ENCODE measurements at places on chromosomes 6 and 20. TPM values are rescaled to one million over a fixed set of nuclear protein-coding genes. Genes with fewer than 3 reads are reported as not detected.

DNA sequence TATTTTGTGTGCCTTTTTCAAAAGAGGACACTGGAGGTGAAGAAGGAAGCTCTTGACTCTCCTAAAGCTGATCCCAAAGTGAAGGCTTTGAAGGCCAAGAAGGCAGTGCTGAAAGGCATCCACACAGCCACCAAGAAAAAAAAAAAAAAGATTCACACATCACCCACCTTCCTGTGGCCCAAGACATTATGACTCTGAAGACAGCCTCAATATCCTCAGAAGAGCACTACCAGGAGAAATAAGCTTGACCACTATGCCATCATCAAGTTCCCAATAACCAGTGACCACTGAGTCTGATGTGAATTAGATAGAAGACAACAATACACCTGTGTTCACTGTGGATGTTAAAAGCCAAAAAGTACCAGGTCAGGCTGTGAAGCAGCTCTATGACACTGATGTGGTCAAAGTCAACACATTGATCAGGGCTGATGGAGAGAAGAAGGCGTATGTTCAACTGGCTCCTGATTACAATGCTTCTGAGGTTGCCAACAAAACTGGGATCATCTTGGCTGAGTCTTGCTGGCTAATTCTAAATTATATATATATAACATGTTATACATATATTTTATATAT lies 59.4 kb downstream of the PLCG1 start:
- H3K27me3 ChIP-seq: no peaks in the 10 kb centered on the region
- no peak overlapping the region for H3K27ac ChIP-seq
- peaks cover 38% of the 10 kb centered on the region for H3K36me3 ChIP-seq
- H3K4me3 ChIP-seq: no peak overlapping the region

GRCh38 chr6:89260832-89261231 lies 43.7 kb upstream of the GABRR1 start:
- no peak overlapping the region for H3K4me3 ChIP-seq
- no peak overlapping the region for H3K27ac ChIP-seq
- DNase-seq: no peak
- peaks cover 6% of the 10 kb centered on the region for H3K4me1 ChIP-seq
- H3K36me3 ChIP-seq: no peaks in the 10 kb centered on the region
- H3K27me3 ChIP-seq: no peaks in the 10 kb centered on the region

- H3K27me3 ChIP-seq: peaks cover 16% of the 10 kb centered on the region
- no peak overlapping the region for H3K27ac ChIP-seq
- DNase-seq: no peak
These were observed 58.7 kb upstream of the SLC2A12 start for GRCh38 chr6:134111062-134111677.

GRCh38 chr6:37134396-37135191 lies 35.4 kb upstream of the PIM1 start:
- no peak for DNase-seq
- H3K36me3 ChIP-seq: no peaks in the 10 kb centered on the region
- no peak overlapping the region for H3K4me3 ChIP-seq
- peak overlapping the region; percentile 93 for H3K27ac ChIP-seq

- no peak for DNase-seq
- H3K27ac ChIP-seq: no peak overlapping the region
- H3K27me3 ChIP-seq: no peaks in the 10 kb centered on the region
- no peaks in the 10 kb centered on the region for H3K36me3 ChIP-seq
- no peak overlapping the region for H3K4me3 ChIP-seq
These were observed 93.0 kb downstream of the ADTRP start for GRCh38 chr6:11685481-11686093.

- peak overlapping the region; percentile 99 for H3K27ac ChIP-seq
- H3K4me3 ChIP-seq: peak overlapping the region; percentile 89
- H3K36me3 ChIP-seq: no peaks in the 10 kb centered on the region
- no peak for DNase-seq
- no peaks in the 10 kb centered on the region for H3K27me3 ChIP-seq
These were observed 5.9 kb upstream of the TUBB2A start for GRCh38 chr6:3163248-3163594.

GRCh38 chr20:9955646-9956045 lies 79.1 kb upstream of the ANKEF1 start:
- H3K4me3 ChIP-seq: no peak overlapping the region
- H3K27ac ChIP-seq: no peak overlapping the region
- H3K4me1 ChIP-seq: no peaks in the 10 kb centered on the region

- no peak for DNase-seq
- no peak overlapping the region for H3K4me3 ChIP-seq
- no peaks in the 10 kb centered on the region for H3K27me3 ChIP-seq
- H3K4me1 ChIP-seq: no peaks in the 10 kb centered on the region
These were observed 84.4 kb downstream of the SYNE1 start for GRCh38 chr6:152552616-152553209.

DNA sequence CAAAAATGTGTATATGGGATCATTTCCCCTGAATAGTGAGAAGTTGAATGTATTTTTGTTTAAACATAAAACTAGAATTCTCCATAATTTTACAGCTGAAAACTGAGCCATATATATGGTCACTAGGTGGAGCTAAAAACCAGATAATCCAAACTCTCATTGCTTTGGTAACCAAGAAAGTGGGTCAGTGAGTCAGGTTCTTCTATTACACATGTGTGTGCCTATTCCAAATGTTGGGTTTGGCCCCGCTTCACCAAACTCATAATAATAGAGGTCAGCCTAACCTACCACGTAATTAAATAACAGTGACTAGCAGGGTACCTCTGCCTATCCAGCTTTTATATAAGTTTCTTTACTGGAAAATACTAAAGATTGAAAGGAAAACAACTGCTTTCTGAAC lies 19.3 kb upstream of the RNGTT start:
- H3K27ac ChIP-seq: no peak overlapping the region
- no peak for DNase-seq
- H3K36me3 ChIP-seq: no peaks in the 10 kb centered on the region

DNA sequence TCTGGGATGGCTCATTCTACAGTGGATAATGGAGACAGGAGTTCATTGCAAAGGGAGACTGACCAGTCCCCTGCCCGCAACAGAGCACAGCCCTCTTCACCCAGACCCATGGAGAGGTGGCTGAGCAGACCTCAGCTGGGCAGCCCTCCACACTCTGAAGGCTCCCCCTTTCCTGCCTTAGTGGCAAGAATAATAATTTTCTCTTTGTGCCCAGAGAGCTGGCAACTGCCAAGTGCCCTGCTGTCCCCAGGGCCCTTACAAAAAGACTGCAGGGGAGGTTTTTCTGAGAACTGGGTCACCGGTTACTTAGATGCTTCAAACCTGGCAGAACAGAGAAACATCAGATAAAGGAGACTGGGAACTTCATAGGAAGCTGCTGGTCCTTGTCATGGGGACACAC lies 35.4 kb upstream of the ZNFX1 start:
- no peak overlapping the region for H3K27ac ChIP-seq
- no peaks in the 10 kb centered on the region for H3K36me3 ChIP-seq
- peaks cover 14% of the 10 kb centered on the region for H3K27me3 ChIP-seq
- H3K4me3 ChIP-seq: no peak overlapping the region
- peaks cover 6% of the 10 kb centered on the region for H3K4me1 ChIP-seq

GRCh38 chr6:39521958-39522357 lies 199.5 kb upstream of the KCNK16 start:
- H3K4me1 ChIP-seq: no peaks in the 10 kb centered on the region
- DNase-seq: peak; percentile 72
- H3K4me3 ChIP-seq: no peak overlapping the region
- H3K27ac ChIP-seq: peak overlapping the region; percentile 79
- H3K36me3 ChIP-seq: no peaks in the 10 kb centered on the region

The MYB gene
- 0.42 TPM for total RNA-seq

The TNFAIP3 gene
- total RNA-seq: 21.0 TPM

The HUS1B gene
- total RNA-seq: 1.7 TPM
